Prostate gland (tissue), 2 donors: ENCODE measurements at places on chromosomes 2 and 18. TPM values are rescaled to one million over a fixed set of nuclear protein-coding genes. Genes with fewer than 3 reads are reported as not detected.
A peak's percentile ranks its signal among the peaks of the same experiment; 100 is the strongest.

The GDF7 gene
- total RNA-seq: 3.3 TPM

The PNPT1 gene
- total RNA-seq: 38.3 TPM

The SLC5A7 gene
- 0.17 TPM for total RNA-seq

The FZD7 gene
- total RNA-seq: 26.1 TPM

The XDH gene
- total RNA-seq: 1.2 TPM

The GREB1 gene
- total RNA-seq: 392 TPM

The SLC4A5 gene
- total RNA-seq: 6.2 TPM

DNA sequence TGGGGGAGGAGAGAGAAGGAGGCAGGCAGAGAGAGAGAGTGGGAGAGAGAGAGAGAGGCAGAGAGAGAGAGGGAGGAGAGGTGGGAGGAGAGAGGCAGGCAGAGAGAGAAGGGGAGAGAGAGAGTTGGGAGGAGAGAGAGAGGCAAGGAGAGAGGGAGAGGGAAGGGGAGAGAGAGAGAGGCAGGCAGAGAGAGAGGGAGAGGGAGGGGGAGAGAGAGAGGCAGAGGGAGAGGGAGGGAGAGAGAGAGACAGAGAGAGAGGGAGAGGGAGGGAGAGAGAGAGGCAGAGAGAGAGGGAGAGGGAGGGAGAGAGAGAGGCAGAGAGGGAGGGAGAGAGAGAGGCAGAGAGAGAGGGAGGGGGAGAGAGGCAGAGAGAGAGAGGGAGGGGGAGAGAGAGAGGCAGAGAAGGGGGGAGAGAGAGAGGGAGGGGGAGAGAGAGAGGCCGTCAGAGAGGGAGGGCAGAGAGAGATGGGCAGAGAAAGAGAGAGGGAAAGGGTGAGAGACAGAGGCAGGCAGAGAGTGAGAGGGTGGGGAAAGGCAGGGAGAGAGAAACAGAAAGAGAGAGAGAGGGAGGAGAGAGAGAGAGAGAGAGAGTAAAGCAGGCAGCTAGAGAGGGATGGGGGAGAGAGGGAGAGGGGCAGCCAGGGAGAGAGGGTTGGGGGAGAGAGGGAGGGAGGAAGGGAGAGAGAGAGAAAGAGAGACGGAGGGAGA, 122.2 kb upstream of the PXDN start:
- no peak for DNase-seq

DNA sequence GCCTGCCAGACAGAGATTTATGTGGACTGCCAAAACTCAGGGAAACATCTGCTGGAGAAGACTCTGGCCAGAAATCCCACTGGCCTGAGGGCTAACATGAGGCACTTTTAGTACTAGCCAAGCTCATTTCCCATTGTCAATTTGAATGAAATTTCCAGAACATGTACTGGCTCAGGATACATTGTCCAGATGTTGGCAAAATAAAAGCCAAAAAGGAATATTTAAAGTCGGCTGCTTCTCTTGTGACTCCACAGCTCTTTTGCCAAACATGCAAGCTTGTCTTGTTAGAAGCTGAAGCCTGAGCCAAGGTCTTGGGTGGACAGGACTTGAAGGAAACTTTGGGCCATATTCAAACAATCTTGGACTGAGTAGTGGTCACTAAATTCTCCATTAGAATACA, 215.5 kb downstream of the NCKAP5 start:
- DNase-seq: no peak

DNA sequence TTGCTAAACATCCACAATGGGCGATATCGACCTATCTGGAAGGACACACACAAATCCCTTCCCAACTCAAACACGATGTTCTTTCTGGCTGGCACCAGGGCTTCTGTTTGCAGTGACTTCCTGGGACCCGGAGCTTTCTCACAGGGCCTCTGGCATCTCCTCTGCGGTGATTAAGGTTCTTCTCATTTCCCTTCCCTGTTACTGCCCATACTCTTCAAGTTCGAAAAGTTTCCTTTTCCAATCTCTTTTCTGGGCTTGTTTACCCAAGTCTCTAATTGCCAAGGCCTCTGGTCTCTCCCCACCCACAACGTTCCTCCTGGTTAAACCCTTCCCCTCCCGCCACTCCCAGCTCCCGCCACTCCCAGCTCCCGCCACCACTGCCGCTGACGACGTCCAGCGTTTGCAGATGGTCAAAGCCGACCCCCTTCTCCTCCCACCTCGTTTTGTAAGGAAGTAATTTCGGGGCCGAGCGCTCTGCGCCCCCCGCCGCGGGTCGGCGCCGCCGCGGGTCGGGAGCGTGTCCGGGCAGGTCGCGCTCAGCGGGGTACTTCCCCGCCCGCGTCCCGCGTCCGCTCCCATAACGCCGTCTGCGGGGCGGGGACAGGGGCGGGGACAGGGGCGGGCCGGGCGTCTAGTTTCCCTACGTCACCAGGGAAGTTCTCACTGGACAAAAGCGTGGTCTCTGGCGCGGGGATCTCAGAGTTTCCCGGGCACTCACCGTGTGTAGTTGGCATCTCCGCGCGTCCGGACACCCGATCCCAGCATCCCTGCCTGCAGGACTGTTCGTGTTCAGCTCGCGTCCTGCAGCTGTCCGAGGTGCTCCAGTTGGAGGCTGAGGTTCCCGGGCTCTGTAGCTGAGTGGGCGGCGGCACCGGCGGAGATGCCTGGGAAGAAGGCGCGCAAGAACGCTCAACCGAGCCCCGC, at the start of gene PMAIP1:
PMAIP1 (plus strand) TSS at position 699 of the 924 bp plus-strand sequence; CDS start at position 881, 182 bp downstream.
- peak; percentile 92 for DNase-seq

- DNase-seq: no peak
Observed at GRCh38 chr2:12451726-12452125, 265.0 kb upstream of the TRIB2 start.

GRCh38 chr2:44168681-44169154, at the start of gene PPM1B:
TSS of gene PPM1B (plus strand) at chr2:44168875. CDS start at chr2:44201200, 32,325 bp downstream.
- peak; percentile 100 for DNase-seq

GRCh38 chr2:643334-643733, 33.9 kb downstream of the TMEM18 start:
- no peak for DNase-seq

DNA sequence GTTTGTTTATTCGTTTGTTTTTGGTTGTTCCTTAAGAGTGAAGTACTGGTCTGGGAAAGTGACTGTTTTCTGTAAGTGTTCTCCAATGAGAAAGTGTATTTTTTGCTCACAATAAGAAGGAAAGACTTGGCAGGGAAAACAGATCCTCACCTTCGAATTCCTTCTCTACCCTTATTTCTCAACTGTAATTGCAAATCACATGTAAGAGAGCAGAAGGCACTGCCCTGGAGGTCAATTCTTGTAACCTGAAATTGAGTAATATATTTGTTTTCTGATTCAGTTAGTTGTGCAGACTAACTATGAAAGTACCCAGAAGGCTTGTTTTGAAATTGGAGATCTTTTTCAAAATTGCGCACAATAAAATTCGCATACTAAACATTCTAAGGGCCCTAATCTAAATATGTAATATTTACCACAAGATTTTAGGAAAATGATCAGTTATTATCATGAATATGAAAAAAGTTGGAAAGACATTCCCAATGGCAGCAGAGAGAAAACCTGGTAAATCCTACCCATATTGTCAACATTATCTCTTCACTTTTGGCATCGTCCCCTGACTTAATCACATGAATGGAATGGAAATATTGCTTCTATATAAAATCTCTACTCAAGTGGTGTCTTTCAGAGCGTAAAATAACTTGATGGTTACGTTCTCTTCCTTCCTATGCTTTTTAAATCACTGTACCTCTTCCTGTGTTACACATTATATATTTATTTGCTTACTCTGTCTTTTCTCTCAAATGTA, 24.1 kb downstream of the TFPI start:
- DNase-seq: no peak

DNA sequence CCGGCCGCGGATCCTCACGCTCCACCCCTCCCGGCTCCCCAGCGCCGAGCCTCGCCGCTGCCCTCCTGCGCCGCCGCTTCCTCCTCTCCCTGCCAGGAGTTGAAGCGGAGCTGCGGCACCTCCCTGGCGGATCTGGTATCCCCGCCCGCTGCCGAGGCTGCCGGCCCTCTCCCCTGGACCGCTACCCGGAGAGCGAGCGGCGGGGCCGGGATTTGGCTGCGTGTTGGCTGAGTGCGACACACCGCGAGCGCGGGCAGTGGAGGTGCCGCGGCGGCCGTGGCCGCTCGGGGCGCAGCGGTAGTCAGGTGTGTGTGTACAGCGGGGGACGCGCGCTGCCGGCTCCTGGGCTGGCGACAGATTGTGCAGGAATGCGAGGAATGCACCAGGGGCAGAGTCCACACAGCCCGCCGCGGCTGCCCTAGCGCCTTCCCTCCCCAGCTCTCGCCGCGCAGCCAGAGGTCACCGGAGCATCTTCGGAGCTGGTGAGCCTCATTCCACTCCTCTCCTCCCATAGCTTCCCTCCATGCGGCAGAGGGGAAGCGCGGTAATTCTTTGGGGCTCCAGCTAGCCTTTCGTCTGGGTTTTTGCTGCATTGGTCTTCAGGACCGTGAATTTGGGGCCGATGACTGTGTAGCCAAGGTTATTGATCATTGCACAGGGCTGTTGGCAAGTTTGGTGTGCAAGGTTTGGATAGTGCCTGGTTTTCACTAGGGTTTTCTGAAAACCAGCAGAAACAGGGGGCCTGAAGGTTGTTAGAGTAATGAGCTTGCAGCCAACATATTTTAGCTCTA, 1.3 kb downstream of the PKP4 start:
- peak; percentile 76 for DNase-seq

- peak; percentile 21 for DNase-seq
Observed at GRCh38 chr2:240868286-240869108, at the start of gene AGXT. TSS of gene AGXT (plus strand) at chr2:240868824. CDS start at chr2:240868866, 42 bp downstream.

DNA sequence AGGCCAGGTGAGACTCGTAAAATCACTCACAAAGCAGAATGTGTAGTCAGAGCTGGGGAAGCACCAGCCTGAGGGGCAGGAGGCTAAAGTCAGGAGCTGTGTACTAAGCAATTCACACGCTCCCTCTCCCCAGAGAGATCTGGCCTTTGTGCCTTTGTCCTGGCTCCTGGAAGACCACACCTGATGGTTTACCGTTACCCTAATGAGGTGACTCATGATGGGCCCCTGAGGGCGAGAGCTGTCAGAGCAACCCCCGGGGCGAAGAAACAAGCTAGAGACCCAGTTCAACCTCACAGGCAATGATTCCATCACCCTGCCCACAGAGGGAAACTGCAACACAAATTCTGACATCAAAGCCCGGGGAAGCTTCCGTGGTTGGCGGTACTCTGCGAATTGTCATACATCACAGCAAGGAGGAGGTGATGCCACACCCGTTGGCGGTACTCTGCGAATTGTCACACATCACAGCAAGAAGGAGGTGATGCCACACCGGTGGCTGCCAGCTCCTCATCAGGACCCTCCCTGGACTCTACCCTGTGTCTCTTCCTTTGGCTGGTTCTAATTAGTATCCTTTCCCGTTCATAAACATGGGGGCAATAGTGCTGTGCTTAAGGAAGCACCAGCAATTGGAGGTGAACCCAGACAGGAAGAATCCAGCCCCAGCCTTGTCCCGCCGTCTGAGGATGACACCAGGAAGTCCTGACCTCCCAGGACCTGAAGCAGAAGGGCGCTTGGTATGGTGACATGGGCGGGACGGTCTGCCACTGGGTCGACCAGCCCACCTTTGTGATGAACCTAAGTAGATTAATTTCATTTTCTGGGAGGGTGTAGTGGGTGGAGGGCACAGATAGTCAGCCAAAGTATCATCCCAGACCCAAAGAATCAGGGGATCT, 30.5 kb downstream of the B3GNT7 start:
- DNase-seq: no peak

DNA sequence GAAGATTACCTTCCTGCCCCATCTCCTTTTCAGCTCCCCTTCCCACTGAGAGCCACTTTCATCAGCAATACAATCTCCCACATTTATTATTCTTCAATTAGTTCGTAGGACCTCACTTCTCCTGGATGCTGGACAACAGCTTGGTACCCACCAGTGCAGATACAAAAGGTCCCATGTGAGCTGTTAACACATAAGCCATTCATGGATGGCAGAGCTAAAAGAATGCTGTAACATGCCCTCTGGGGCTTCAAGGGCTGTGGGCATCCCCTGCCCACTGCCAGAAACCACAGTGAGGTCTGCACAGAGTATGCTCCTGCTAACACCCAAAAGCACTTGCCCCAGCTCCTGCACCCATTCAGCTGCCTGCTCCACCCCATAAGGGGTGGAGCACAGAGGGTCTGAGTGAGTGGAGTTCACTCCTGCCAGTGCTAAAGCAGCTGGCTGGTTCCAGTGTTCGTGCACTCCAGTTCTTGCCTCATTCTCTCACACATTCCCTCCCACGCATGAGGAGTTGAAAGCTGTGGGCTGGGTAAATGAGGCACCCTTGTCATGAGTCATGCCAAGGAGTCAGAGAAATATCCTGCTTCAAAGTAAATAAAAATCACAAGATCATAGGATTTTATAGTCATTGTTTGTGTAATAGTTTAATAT, 305.9 kb upstream of the TMEFF2 start:
- DNase-seq: peak; percentile 21

DNA sequence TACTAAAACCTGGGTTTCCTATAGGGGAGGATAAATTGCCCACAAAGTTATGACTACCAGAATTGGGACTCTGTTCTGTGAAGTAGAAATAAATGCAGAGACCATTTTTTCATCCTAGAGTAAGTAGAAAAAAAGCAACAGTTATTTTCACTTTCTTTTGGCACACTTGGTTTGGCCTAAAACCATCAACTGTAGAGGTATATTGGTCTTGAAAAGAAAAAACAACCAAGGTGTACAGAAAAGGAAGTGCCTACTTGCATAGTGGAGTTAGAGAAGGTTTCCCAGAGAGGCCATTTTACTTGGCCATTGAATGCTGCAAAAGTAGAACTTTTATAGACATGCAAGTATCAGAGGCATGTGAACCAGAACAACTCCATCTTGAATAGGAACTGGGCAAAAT, 89.4 kb upstream of the TACR1 start:
- no peak for DNase-seq

GRCh38 chr2:64296140-64296480, 151.9 kb upstream of the PELI1 start:
- no peak for DNase-seq

GRCh38 chr2:141848191-141848590, 282.6 kb downstream of the LRP1B start:
- no peak for DNase-seq

DNA sequence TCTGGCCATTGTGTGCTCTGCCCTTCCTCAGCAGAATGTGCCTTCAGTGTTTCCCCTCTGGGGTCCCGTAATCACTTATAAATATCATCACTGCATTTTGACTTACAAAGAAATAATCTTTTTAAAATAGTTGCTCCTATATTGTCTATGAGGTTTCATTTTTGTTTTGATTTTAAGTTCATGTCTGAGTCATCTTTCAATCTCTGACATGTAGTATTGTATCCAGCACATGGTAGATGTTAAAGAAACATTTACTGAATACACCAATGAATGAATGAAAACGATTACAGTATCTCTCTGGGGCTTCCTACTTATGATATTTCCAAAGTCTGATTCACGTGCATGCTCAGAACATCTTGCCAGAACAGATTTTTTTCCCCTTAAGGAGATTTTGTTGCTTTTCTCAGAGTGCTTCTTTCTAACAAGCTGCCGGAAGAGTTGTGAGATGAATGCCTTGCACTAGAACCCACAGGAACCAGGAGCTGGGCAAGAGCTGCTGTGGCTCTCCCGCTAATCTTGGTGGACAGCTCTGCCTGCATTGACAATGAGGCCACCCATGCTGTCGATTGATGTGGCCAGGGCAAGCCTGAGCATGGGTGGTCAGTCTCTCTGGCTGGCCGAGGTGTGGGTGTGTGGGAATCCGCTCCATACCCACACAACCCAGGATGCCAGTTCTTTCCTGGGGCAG, 199.4 kb downstream of the CYRIA start:
- no peak for DNase-seq

- peak; percentile 77 for DNase-seq
Observed at GRCh38 chr2:70523996-70524965, 29.3 kb downstream of the TGFA start.

- no peak for DNase-seq
Observed at GRCh38 chr18:79422783-79423165, 27.0 kb downstream of the NFATC1 start.
